ENCODE measurements at places on chromosomes 4 and X.

- DNase-seq = no peak
These were observed 42.4 kb downstream of the DCUN1D4 start for GRCh38 chr4:51885363-51885762.

GRCh38 chrX:118525174-118525730 is 29.6 kb downstream of the DOCK11 start:
- DNase-seq = no peak

DNA sequence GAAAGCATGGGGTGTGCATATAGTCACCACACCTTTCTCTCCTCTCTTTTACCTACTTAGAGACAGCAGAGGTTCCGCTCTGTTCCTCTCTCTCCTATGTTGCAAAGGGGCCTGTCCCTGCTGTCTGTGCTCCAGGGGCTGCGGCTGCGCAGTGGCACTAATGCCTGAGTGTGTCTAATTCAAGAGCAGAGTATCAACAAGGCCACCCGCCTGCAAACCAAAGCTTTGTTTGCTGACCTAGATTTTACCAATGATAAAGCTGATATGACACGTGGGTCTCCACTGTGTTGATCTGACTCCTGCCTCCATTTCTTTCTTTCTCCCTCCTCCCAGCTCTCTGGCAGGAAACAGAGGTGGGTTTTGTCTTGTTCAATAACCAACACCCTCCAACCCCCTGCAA is 74.9 kb downstream of the NSG1 start:
- DNase-seq = no peak

GRCh38 chr4:8321220-8321619 is 51.7 kb downstream of the HTRA3 start:
- no peak for DNase-seq

- DNase-seq = no peak
These were observed 651.9 kb upstream of the PCDH7 start for GRCh38 chr4:30068234-30068633.

DNA sequence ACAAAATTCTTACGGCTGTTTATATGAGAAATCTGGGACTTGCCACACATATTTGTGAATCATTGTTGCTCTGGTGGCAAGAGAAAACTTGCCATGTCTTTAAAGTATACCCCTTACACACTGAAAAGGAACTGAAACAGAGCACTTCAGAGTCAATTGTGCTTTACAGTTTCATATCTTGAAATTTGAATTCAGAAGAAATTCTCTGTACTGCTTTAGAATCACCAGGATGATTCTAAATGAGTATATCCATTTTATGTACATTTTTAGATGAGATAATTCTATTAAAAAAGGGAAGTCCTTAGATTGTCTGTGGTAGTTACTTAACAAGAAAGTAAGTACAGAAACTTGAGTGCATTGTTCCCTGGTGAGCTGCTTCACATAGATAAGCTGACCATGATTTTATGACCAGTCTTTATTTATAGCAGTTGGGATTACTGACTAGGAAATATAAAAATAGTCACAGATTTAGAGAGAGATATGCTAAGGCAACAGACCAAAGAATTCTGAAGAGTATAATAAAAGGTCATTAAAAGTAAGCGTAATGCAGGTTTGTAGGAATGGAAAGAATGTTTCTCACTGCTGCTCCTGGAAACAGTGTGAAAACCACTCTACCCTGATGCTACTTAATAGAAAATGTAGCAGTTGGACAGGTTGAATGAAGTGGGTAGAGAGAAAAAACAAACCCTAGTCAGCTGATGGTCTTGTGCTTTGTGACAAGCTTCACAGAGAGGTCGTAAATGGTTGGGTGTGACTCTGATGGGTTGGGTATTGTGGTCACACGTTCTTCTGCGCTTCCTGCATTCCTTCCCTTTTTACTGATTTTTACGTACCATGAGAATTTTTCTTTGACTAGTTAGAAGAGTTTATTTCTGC is 41.0 kb downstream of the FNIP2 start:
- no peak for DNase-seq

- no peak for DNase-seq
These were observed 429.8 kb downstream of the BCOR start for GRCh38 chrX:39667736-39668482.

GRCh38 chr4:146844761-146845160 is 100.9 kb downstream of the TTC29 start:
- DNase-seq = no peak

GRCh38 chrX:13014111-13015096 is 30.0 kb downstream of the FAM9C start:
- no peak for DNase-seq

GRCh38 chr4:78937837-78938236 is 1.4 kb downstream of the PAQR3 start:
- DNase-seq = no peak

DNA sequence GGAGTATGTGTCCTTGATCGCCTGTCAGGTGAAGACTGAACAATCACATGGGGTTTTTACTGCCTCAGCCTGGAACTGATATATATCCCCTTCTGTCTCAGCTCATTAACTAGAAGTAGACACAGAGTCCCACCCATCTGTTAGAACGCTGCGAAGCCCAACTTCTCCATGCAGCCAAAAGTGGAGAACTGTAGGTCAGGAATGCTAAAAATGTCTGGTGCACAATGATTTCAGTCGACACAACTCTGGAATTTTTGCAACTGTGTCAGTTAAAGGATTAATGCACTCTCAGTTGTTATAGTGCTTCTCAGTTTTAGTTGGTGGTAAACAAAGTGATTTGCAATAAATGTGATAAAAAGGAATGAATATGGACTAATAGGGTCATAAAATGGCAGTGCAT is 287.2 kb downstream of the INPP4B start:
- DNase-seq = no peak

GRCh38 chr4:185573651-185574199 is 38.4 kb upstream of the PDLIM3 start:
- no peak for DNase-seq

Measured in GOT3 (cell line).